ENCODE measurements at places on chromosomes 12 and 14.
A peak's percentile ranks its signal among the peaks of the same experiment; 100 is the strongest.

DNA sequence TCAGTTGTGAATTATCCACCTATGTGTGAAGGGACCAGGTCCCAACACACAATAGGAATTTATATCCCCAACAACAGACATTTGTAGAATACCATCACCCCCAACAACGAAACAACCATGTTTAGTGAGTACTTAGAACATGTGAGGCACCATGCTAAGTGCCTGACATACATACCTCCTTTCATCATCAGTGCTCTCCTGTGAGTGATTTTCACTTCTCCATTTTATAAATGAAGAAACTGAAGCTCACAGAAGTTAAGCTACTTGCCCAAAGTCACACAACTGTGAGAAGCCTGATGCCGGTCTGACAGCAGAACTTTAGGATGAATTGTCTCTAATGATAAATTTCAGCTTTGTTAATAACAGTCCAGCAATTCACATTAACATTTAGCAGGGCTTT, 35.4 kb downstream of the SPTB start:
- no peak for DNase-seq

DNA sequence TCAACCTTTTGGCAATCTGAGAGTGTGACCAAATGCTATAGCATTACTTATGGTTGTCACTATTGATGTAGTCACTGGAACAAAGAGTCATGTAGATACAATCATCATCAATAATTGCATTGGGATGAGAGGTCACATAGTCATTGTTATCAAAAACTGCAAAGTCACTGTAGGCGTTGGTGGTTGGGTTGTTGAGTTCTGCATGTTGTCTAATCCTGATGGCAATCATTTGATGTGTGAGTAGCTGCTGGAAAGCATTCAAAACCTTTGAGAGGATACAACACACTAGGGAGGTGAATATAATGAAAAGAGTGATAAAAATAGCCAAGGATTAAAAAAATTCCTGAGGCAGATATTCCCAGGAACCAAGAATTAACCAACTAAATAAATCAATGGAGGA, 214.7 kb upstream of the SYT10 start:
- no peak for DNase-seq

DNA sequence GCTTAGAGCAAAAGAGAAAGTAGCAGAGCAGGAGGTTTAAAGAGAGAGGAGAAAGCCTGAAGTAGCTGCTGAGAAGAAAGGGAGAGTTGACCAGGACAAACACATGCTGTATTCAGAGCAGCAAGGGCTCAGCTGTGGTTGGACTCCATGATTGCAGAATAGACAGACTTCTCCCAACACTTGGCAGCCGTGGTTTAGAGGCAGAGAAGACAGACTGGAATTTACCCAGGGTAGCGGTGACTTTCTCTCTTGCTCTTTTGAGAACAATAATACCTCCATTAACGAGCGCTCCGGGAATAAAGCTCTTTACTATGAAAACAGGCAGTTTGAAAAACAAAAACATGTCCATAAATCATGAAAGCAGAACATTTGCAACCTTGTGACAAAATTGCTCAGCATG, 21.4 kb upstream of the IGF1 start:
- DNase-seq: no peak

- no peak for DNase-seq
Observed at GRCh38 chr14:91681893-91682563, 49.9 kb downstream of the CATSPERB start.

DNA sequence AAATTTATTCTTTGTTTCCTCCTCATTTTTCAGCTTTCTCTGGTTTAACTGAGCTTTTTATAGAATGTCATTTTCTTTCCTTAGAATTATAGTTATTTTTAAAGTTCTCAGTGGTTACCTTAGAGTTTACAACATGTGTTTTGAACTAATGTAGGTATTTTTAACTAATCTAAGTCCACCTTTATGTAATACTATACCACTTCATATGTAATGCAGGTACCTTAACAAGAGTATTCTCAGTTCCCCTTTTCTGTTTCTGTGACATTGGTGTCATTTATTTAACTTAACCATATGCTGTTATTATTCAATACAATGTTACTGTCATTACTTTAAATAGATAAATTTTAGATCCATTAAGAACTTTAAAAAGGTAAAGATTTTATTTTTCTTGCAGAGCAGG, 30.3 kb upstream of the KCNC2 start:
- no peak for DNase-seq

DNA sequence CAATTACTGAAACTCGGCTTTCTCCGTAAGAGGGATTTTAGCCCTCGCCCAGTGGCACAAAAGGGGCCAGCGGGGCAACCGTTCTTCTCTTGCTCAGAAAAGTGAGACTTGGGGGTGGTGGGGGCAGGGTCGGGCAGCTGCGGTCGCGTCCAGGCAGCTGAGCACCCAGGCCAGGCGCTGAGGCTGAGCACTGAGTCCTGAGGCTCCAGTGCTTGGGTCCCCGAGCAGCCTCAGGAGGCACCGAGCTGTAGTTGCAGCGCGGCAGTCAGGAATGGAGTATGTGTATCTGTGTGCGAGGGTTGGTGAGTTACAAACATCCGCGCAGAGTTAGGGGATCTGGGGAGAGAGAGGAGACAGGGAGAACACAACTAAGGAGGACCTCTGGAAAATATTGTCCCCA, 4.1 kb upstream of the HOXC6 start:
- DNase-seq: no peak

- peak; percentile 95 for DNase-seq
Observed at GRCh38 chr12:133037207-133038005, at the start of gene ZNF84. ZNF84 (plus strand) TSS chr12:133037509; CDS start chr12:133041468, 3,959 bp downstream.

- DNase-seq: no peak
Observed at GRCh38 chr14:91068642-91069041, 8.2 kb upstream of the RPS6KA5 start.

DNA sequence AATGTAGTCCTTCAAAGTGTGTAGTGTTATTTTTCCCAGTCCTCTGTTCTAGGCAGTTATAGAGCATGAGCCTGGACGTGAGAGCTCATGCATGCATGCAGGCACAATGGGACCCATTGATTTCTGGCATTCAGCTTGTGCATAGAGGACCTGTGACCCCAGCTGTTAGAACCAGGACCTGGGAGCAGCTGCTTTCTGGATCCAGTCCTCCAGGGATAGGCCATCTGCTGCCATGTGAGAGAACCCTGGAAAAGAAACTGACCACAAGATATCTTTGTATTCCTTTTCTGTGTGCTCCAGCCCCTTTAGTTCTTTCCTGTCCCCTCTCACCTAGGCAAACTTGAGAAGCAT, 76.9 kb downstream of the SUSD6 start:
- peak; percentile 74 for DNase-seq

GRCh38 chr12:92170050-92170449, 24.4 kb upstream of the BTG1 start:
- DNase-seq: no peak

GRCh38 chr12:42660968-42661937, 71.7 kb upstream of the PRICKLE1 start:
- no peak for DNase-seq

- DNase-seq: no peak
Observed at GRCh38 chr12:69331519-69331908, 16.7 kb upstream of the LYZ start.

- no peak for DNase-seq
Observed at GRCh38 chr12:50621399-50622300, 116.9 kb downstream of the DIP2B start.

GRCh38 chr12:54974279-54974678, 10.3 kb downstream of the TESPA1 start:
- DNase-seq: no peak

DNA sequence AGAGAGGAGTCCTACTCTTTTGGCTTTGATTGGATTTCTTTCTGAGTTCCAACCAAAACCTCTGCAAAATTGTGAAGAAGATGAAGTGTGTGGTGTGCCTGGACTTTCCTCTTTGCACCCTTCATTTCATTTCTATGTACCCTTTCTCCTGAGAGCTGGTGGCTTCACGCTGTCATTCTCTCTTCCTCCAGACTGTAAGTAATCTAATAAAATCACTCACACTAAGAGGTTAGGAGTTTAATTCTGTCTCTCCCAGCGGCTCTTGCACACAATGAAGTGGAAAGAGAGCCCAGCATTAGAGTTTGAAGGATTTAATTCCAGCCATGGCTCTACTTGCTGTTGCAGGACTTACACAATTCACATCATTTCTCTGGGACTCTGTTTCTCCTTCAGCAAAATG, 37.8 kb upstream of the CRADD start:
- no peak for DNase-seq

DNA sequence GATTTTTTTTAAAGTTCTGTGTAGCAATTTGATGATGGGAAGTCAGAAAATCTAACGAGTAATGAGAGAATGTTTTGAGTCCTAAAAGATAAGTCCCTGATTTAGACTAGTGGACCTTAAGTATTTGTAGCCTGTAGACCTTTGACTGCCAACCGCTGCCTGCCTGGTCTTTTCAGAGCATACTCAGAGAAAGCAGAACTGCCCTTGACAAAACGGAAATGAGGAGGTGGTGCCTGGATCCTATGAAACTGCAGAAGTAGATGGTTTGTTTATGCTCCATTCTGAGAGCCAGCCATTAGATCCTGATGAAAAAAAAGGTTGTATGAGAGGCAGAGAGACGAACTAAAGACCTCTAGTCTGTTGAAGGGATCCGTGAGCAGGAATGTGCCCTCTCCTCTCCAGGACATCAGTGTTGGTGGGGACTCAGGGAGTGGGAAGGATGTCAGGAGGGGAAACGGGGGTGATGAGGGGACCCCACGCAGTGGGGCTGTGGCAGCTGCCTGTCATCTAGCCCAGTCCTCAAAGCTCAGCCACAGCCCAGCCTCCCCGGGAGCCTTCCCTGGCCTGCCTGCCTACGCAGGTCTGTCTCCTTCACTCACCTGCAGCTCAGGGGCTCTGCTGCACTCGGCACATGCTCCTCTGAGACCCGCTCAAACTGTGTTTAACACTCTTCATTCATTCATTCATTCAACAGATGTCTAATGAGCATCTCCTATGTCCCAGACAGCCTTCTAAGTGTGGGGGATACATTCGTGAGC, 447.5 kb downstream of the AACS start:
- DNase-seq: no peak

DNA sequence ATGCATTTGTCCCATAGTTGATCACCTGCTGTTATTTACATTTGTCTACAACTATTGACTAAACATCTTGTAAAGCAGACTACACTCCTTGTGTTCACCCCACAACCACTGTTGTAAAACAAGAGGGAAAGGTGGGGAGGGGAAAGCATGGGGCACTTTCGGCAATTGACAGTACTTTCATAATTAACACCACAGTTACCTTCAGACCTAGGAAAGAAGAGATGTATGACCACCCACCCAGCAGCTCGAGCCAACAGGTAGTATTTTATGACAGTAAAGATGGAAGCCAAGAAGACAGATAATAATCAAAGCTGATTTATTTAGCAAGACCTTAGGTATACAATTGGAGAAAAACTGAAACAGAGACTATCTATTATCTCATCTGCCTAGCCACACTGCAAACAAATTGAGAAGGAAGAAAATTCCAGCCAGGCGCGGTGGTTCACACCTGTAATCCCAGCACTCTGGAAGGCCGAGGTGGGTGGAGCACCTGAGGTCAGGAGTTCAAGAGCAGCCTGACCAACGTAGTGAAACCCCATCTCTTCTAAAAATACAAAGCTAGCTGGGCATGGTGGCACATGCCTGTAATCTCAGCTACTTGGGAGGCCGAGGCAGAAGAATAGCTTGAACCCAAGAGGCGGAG, 11.2 kb downstream of the HECTD4 start:
- no peak for DNase-seq

DNA sequence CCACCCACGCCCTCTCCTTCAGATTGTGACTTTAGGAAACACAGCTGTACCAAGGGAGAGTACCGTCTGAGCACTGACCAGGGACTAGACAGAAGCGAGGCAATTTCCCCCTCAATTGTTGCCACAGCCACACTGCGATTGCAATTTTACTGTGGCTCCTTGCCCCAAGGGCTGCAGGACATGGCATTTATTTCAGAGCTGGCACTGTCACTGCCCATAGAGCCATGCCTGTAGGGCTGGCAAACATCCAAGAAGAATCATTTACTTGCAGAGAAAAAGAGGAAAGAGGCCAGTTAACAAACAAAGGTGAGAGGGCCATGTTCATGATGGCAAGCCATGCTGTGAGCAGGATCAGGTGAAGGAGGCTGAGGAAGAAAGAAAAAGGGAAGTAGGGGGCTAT, 129.6 kb downstream of the EMP1 start:
- no peak for DNase-seq

- DNase-seq: no peak
Observed at GRCh38 chr12:76255692-76256091, 92.5 kb downstream of the BBS10 start.

GRCh38 chr12:87952223-87952622, 77.0 kb downstream of the C12orf50 start:
- DNase-seq: no peak

DNA sequence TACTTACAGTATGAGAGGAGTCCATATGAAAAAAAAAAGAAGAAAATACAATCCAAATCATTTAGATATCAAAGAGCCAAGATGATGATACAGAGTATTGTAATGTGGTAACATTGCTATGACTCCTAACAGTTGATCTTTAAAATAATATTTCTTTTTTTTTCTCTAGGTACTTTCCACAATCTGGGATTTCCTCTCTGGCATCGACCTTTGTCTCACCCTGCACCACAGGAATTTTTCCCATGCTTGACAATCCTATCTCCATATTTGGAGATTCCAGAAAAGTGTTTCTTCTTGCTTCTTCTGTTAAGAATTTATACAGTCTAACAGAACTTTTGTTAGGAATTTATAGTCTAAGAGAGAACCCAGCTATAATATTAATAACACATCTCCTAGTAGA, 184.4 kb downstream of the ITPR2 start:
- no peak for DNase-seq

- peak; percentile 77 for DNase-seq
Observed at GRCh38 chr14:69475194-69475818, 9.2 kb upstream of the PLEKHD1 start.
